ENCODE measurements at places on chromosomes 7 and 10. TPM values are rescaled to one million over a fixed set of nuclear protein-coding genes. Genes with fewer than 3 reads are reported as not detected.

Gene FAM24B
- total RNA-seq = 1.4 TPM

Gene BAZ1B
- 43.5 TPM for total RNA-seq

Gene ABCB4
- 1.9 TPM for total RNA-seq

Gene MKI67
- 2.0 TPM for total RNA-seq

Gene CALCR
- 0.10 TPM for total RNA-seq

Data from posterior vena cava (tissue), 2 donors.